ENCODE measurements at places on chromosomes 2 and 18.

- DNase-seq, result no peak
These were observed 58.2 kb downstream of the ADI1 start for GRCh38 chr2:3460831-3461800.

GRCh38 chr18:8330575-8330974, 278.7 kb upstream of the RAB12 start:
- no peak for DNase-seq

GRCh38 chr2:109125593-109126500, 3.2 kb upstream of the SH3RF3 start:
- peak; percentile 95 for DNase-seq

DNA sequence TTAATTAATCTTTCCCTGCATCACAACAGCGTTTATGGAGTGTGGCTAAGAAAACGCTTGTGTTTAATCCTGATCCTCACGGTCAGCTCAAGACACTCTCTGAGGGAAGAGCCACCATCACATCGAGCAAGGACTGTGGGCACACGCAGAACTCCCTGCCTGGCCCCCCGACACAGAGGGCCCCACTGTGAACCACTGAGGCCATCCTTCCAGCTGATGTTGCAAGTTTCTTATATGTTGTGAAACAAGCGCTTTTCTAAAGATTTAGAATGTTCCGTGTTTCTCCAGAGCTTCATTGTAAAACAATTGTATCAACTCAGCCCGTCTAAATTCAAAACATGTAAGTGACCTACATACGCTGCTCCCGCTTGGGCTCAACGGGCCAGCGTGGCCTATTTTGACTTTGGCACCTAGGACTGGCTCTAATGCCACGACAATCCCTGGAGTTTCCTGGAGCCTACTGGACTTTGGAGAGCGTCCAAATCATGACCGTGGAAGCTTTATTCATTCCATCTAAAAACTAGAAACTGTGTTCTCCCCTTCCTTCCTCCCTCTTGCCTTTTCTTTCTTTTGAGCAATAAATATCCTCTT, 34.9 kb downstream of the SERPINE2 start:
- DNase-seq, result no peak

DNA sequence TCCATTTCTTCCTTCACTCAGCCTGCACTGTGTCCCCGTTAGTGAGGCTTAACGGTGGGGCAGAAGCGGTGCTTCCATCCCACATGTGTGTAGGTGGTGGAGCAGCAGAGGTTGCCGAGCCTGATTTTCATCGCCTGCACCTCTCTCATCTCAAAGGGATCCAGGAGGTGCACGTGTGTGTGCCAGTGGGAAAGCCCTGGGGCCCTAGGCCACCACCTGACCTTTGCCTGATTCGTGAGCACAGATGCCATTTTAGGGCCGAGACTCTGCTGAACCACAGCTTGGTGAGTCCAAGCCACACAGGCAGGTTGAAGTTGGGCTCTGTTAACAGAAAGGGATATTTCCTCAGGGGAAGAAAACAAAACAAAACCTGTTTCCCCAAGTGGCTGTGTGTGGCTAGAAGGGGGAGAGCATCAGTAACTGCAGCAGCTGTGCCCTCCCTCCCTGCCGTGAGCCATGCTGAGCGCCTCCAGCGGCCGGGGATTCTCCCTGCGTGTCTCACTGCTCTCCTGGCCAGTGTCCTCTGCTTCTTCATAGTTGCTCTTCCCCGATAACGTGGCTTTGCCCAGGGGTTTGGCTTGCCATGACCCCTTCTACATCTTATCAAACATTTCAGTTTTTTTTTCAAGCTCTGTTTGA, 81.5 kb downstream of the MAPRE2 start:
- DNase-seq, result no peak

DNA sequence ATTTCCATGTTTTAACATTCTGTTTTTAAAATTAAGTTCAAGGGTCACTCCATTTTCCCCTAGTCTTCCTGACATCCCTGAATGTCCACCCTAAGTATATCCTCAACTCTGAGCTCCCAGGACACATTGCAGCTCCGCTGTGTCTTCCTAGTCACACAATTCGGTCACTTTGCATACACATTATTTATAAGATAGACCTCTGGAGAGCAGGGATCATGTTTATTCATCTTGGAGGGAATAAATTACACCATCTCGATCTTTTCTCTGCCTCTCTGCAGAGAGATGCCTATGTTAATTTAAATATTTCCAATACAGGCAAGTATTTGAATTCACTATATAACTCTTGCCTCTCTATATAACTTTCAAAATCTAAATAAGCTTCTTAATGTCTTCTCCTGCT, 166.2 kb downstream of the SLC39A10 start:
- DNase-seq, result no peak

GRCh38 chr2:105788670-105789290, 44.1 kb downstream of the NCK2 start:
- DNase-seq, result no peak

GRCh38 chr18:48955830-48956261, 5.1 kb upstream of the SMAD7 start:
- peak; percentile 93 for DNase-seq

- DNase-seq, result no peak
These were observed at the start of gene PLEK for GRCh38 chr2:68365087-68365486. PLEK (plus strand) TSS chr2:68365282; CDS start chr2:68365352, 70 bp downstream.

DNA sequence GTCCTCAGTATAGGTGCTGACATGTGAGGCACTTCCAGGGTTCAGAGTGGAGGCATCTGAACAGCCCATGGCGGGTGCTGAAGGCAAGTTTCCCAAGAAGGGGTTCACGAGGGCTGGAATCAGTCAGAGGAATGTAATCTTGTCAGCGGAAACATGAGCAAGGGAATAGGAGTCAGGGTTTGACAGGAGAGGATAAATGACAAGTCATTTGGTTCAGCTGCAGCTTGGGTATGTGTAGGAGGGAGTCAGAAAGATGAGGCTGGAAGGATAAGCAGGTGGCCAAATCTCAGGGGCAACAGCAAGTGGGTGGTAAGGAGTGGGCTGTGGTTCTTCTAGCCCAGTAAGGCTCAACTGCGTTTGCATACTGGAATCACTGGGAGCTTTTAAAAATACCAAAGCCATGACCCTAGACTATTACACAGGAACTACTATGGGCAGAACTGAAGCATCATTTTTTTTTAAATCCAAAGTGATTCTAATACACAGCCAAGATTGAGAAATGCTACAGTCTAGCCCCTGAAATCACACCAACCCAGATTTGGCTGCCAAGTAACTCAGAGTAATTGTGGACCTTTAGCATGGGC, 41.8 kb upstream of the NAB1 start:
- peak; percentile 96 for DNase-seq

DNA sequence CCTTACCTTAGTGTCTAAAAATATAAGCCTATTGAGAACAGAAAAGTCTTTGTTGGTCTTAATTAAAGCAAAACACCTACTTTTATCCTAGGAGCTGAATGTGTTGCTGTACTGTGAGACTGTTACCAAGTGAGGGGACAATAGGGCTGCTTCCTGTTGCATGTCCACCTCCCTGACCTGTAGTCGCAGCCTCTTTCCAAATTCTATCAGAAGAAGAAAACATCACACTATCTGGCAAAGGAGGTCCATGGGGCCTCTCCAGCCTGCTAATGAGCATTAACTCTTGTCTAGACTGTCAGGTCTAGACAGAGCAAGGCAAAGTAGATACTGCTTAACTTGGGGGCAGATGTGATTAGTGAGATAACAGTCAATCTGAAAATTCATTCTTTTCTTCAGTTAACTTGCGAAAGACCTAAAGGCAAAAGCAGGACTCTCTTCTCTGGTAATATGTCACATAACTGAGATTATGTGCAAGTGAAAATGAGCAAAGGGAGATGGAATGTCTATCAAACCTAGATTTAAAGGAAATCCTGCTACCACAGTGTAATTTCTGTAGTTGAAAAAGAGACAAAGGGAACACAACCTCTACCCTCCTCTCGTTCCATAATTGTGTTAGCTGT, 66.9 kb downstream of the CDH20 start:
- no peak for DNase-seq

DNA sequence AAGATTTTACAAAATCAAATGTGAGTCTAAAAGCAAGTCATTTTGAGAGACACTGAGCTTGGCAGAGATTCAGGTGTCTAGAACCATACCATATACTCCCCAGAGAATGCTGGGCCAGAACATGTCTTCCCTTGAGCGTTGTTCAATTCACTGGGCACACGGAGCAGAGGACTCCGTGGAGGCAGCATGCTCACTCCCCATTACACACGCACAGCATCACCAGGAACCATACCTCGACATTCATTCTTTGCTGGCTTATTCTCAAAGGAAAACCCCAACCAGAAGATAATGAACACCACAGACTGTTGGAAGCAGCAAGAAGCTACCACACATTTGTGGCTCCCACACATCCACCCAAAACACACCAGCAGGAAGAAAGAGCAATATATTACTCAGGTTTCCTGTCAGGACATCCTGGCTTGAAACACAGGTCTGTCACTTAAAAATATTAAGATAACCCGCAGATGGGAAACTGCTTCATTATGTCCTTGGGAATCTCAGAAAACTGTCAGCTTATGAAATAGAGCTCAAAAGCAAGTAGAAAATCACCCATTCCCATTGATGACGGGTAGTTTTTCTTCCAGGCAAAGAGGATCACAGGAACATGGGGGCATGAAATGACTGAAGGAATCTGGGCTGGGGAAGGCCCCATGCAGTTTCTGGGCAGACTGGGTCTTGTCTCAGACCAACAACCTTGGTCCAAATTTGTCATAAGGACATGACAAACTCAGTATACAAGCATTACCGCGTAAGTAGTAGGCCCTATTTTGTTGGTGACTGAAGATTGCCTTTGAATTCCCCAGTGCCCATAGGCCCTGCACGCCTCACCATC, 46.4 kb downstream of the PCBP1 start:
- DNase-seq, result no peak

DNA sequence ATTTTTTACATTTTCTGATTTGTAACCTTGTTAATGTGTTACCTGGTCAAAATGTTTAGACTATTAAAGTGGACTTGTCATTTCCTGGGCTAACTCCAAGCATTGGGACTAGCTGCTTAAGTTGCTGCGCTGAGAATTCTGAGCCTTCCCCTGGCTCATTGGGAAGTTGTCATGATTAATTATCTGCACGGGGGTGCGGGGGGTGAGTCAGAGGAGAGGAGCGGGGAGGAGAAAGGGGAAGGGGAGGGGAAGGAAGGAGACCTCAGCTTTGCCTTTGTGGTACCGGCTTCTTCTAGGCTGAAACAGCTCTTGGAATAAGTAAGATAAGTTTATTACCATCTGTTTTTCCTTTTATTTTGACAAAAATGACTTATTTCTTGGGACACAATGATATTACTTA, 52.9 kb upstream of the APCDD1 start:
- no peak for DNase-seq

- DNase-seq, result peak; percentile 82
These were observed 81.5 kb downstream of the BCL2 start for GRCh38 chr18:63237881-63238692.

DNA sequence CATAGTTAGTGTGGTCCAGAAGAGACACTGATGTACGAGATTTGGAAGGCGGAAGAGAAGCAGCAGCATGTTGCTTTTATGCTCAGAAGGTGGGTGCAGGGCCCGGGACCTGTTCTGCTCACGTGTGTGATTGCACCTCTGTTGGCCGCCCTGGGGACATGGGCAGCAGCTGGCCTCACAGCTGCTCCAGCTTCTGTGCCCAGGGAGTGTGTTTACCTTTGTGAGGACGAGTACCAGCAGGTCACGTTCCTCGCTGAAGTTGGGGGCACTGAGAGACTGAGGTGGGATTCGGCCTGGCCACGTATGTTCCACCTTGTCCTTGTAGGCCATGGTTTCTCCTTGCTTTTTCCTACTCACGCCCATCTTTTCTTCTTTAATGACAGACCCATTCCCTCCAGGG, 86.3 kb downstream of the PMAIP1 start:
- no peak for DNase-seq

- no peak for DNase-seq
These were observed 12.4 kb downstream of the UGGT1 start for GRCh38 chr2:128103407-128103806.

- DNase-seq, result peak; percentile 66
These were observed 24.0 kb upstream of the COLEC12 start for GRCh38 chr18:524466-524865.

GRCh38 chr2:96106991-96107707, 9.2 kb downstream of the ADRA2B start:
- no peak for DNase-seq

GRCh38 chr2:119464981-119465380, 33.3 kb downstream of the TMEM37 start:
- DNase-seq, result no peak

DNA sequence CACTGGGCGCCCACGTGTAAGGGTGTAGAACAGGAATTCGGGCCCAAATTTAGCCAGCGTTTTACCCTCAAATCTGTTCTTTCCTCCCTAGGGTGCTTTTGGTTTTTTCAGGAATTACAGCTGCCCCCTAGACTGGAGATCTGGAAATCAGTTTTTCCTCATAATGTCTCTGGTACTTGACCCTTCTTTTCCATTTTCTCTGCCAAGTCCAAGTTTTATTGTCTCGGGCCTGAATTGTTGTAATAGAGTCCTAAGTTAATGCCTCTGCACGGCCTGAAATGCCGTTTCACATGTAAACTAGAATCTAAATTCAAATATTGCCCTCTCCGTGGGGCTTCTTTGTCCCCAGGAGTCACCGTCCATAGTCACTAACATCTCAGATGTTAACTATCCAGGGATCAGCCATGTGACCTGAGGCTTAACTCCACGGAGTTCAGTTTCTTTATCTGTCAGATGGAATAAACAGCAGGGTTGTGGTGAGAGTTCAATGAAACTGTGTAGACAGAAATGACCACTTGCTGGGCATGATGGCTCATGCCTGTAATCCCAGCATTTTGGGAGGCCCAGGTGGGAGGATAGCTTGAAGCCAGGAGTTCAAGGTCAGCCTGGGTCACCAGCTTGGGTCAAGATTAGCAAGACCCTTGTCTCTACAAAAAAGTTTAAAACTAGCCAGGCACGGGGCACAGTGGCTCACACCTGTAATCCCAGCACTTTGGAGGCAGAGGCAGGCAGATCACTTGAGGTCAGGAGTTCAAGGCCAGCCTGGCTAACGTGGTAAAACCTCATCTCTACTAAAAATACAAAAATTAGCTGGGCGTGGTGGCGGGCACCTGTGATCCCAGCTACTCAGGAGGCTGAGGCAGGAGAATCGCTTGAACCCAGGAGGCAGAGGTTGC, 12.7 kb upstream of the CABLES1 start:
- no peak for DNase-seq

DNA sequence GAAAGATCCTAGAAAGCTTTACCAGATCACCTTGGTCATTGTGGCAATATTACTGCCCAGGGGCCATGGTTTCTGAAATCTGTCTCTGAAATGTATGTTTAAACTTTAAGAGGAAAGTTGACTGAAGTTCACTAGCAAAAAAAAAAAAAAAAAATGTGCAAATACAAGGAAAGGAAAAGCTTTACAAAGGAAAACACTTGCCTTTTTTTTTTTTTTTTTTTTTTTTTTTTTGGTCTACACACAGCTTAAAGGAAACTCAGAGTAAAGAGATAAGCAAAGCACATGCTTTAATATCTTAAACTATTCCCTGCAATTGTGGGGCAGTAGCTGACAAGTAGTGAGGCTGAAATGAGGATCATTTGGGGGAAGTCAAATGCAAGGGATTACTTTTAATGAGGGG, 174.2 kb upstream of the EPAS1 start:
- DNase-seq, result no peak

- peak; percentile 27 for DNase-seq
These were observed 18.5 kb downstream of the CCDC88A start for GRCh38 chr2:55401124-55401523.

GRCh38 chr18:77108001-77108692, 24.4 kb downstream of the MBP start:
- peak; percentile 87 for DNase-seq

GRCh38 chr2:32788114-32788513, 158.6 kb upstream of the LTBP1 start:
- no peak for DNase-seq

All from ELR (cell line).